Urinary bladder (tissue), 4 donors: ENCODE measurements at places on chromosomes 6 and 20. TPM values are rescaled to one million over a fixed set of nuclear protein-coding genes. Genes with fewer than 3 reads are reported as not detected.

DNA sequence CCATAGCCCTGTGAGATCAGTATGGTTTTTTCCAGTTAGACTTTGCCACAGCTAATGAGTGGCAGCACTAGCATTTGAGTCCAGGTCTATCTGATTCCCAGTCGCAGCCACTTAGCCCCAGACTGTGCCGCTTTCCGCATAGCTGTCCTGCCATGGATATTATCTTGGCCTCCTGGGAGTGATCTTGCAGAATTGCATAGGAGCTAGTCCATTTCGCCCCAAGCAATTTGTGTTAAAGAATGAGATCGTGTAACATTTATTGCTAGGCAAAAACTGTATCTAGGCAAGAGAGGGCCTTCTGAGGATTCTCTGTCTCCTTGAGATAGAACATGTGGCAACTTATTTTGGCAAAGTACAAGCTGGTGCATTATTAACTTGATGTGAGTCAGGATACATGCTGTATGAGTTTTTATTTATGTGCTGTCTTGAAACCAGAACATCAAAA lies 74.2 kb downstream of the EZR start:
- no peak for DNase-seq

DNA sequence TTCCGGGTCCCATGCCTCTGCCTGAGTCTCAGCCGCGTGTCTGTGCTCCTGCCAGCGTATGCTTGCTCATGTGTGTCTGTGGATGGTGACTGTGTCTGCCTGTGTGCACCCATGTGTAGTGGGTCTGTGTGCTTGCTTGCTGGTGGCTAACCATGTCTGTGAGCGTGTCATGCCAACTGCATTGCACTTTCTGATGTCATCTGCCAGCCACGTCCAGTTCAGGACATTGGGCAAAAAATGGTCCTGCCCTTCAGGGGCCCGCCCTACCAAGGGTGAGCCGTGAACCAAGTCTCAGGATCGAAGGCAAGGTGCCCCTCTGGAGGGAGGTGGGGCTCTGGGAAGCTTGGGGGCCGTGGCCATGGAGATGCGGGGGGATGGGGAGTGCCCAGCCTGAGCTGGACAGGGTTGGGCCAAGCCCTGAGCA lies 9.4 kb upstream of the ZBTB46 start:
- no peak for DNase-seq

DNA sequence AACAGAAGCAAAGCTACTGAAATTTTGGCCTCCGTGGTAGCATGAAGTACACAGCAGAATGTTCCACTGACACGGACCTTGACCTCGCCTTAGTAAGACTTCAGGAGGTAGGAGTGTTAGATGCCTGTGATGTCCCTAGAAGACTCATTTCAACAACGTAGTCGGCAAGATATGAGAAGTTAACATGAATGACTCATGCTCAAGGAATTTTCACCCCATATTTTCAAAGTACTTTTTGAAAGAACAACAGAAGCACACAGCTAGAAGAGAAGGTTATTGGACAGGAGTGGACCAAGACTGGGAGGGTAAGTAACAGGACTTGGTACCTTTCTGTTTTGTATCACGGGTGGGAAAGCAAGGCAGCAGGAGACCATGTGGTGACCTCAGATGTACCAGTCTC lies 78.0 kb downstream of the DZANK1 start:
- no peak for DNase-seq

GRCh38 chr6:11727998-11728961 lies 50.3 kb downstream of the ADTRP start:
- no peak for DNase-seq

- DNase-seq = no peak
Measured at GRCh38 chr6:144652292-144652891, 367.3 kb downstream of the UTRN start.

Gene MLN
- total RNA-seq = not detected

Gene E2F3
- total RNA-seq = 5.9 TPM
